ENCODE measurements at places on chromosomes 12 and 14.

DNA sequence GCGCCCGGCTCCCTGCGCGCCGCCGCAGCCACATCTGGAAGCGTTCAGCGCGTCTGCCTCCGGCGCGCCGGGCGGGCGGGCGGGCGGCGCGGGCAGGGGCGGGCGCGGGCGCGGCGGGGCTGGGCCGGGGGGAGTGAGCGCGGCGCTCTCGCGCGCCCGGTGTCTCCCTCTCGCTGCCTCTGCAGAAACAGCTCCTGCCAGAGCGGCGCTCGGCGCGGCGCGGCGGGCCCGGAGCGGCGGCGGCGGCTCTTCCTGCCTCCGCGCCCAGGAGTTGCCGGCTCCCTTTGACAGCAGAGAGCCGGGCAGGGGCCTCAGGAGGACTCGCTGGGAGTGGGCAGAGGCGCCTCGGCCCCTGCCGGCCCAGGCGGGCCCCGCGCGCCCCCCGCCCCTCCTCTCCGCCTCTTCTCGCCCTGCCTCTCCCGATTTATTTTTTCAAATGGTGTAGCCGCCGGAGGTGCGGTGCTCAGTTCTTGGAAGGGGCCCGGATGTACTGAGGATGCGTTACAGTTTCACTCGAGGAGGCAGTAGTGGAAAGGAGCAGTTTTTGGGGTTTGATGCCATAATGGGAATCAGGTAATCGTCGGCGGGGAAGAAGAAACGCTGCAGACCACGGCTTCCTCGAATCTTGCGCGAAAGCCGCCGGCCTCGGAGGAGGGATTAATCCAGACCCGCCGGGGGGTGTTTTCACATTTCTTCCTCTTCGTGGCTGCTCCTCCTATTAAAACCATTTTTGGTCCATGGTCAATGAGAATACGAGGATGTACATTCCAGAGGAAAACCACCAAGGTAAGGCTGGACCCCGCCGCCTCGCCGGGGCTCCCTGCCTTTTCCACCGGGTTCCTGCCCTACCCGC, at the start of gene CACNA1C:
TSS of gene CACNA1C (plus strand) at position 162 of the 853 bp plus-strand sequence. CDS start at position 738, 576 bp downstream.
- peak; percentile 64 for DNase-seq

- no peak for DNase-seq
Measured at GRCh38 chr12:124993626-124994436, at the start of gene BRI3BP. BRI3BP (plus strand) TSS chr12:124993645; CDS start chr12:124993791, 146 bp downstream.

DNA sequence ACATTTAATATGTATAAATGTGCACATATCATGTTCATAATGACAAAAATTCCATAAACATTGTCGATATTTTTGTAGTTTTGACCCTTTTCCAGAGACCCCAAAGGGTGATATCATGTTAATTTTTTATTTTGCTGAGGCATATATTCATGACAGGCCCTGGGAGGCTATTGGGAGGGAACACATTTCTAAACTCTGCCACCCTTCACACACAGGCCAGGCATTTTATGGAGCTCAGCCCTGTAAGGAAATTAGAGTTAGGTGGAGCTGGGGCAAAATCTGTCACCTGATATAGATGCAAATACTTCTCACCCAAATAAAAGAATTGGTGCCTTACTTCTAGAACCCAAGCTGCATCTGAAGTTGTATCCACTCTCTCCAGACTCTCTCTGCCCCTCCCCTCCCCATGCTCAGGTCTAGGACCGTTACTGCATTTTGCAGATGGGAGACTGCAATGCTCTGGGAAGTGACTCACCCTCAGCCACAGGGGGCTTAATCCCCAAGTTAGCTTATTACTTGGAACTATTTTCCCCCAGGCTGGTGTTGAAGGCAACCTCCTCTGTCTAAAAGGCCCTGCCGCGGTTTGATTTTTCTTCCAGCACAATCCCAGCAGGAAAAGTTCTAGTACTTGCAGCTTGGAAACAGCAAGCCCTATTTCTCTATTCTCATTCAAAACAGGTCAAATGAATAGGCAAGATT, 238.9 kb downstream of the EMP1 start:
- DNase-seq, result peak; percentile 6

DNA sequence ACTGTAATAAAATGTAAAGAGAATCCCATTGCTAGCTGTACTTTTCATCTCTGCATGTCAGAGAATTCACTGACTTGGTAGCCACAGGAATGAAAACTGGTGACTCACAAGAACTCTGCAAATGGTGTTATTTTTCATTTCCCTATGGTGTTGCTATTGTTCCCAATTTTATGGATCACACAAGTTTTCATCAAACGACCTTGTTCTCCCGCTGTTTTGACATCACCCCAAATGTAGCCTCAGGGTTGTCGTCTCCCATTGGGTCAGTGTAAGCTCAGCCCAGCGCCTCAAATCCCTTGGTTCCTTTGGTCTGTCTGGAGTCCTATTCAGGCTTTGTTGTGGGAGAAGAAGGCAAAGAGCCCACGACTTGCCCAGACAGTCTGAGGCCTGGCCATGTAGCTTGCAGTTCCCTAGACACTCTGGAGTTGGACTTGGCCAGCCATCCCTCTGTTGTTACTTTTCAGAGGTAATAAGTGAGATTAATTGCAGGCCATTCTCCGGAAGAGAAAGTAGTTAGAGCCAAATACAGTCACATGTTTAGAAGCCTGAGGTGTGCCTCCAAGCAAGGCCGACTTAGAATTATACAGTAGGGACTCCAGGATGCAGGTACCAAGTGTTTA, 159.2 kb downstream of the TGFB3 start:
- no peak for DNase-seq

GRCh38 chr14:46048127-46048526, 603.5 kb downstream of the RPL10L start:
- DNase-seq, result peak; percentile 73

DNA sequence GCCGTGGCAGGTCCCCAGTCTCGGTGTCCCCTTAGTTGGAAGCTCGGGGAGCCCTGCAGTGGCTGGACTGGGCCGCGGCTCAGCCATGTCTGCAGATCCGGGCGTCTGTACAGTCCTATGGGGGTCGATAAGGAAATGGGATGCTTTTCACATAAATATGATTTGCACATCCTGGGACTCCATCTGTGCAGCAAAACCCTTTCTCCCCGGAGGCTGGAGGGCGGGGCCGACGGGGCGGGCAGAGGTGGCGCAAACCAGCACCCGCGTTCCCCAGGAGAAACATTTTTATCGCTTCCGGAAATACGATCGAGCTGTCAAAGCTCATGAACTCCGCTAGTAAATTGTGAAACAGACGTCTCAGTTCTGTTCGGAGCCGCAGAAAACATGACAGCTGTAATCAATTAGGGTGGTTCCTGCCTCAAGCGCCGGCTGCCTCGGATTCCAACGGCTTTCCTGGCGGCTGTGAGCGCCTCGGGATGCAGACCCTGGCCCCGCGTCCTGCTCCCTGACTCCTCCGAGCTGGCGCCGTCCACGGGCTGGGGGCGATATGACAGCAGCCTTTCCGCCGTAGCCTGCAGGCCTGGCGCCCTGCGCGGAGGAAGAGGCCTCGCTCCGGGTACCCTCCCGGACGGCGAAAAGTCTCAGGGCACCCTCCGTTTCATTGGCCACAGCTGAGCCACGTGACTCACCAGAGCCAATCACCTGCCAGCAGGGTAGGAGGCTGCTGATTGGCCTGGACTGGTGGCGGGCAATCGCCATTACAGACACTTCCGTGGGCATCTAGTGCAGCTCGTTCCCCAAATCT, 23.0 kb downstream of the DIO3 start:
- DNase-seq, result no peak

- DNase-seq, result no peak
Measured at GRCh38 chr12:93683410-93683809, 6.2 kb downstream of the CRADD start.

DNA sequence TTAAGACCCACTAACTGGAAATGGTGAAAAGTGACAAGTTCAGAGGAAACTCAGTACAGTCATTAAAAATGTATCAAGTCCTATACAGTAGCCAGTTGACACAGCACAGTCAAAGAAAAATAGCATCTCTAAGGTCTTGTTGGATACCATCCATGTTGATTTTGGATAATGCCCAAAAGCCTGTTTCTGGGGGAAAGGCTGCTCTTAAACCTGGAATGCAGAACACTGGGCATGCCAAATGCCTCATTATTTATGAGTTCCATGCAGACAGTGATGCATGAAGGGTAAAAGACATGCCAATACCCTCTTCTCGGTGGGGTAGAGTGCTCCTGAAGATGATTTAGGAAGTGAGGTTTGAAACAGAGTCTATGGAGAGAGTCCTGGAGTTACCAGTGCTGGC, 29.6 kb downstream of the KCNK13 start:
- DNase-seq, result peak; percentile 97

GRCh38 chr12:5371631-5372030, 60.3 kb upstream of the NTF3 start:
- no peak for DNase-seq

DNA sequence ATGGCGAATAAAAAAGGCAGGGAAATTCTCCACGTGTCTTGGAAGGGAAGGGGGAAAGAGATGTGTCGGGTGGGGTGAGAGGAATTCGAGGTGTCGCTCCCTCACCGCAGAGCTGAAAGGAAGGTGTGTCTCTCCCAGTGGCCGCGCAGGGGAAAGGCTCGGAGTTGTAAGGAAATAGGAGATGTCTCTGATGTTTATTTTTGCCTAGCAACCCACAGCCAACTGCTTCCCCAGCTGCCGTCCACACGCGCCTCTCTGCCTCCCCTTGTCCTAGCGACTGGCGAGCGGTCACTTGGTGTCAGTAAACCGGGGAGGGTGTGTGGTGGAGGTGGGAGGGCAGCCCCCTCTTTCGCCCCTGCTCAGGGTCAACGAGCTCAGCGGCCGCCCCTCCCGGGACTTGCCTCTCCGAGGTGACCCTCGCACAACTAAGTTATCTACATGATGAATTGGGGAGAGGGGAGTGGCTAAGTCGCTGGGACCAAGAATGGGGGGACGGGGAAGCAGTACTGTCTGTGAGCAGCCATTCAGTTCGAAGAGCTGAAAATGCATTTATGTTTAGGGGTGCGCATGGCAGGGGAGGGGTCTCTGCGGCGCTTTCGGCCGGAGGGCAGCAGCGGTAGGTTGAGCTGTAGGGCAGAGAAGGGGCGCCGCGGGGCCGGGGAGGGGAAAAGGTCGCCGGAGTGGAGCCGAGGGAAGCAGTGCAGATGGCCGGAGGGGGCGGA, 585 bp upstream of the DYRK2 start:
- DNase-seq, result no peak

Data from NCI-H446 (cell line).